Esophagus mucosa (tissue), 1 donor: ENCODE measurements at places on chromosomes 1 and 21.

DNA sequence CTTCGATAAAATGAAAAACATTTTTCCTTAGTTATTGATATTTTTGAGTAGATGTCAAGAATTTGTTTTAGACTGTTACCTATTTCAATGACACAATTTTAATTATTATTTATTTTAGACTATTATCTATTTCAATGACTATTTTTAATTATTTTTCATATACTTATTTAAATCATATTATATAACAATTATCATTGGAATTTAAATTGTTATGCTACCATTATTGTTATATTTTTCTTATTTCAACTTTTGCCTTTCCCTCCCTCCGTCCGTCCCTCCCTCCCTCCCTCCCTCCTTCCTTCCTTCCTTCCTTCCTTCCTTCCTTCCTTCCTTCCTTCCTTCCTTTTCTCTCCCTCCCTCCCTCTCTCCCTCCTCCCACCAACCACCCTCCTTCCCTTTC lies 229.3 kb downstream of the GRIK1 start:
- no peak for ATAC-seq

DNA sequence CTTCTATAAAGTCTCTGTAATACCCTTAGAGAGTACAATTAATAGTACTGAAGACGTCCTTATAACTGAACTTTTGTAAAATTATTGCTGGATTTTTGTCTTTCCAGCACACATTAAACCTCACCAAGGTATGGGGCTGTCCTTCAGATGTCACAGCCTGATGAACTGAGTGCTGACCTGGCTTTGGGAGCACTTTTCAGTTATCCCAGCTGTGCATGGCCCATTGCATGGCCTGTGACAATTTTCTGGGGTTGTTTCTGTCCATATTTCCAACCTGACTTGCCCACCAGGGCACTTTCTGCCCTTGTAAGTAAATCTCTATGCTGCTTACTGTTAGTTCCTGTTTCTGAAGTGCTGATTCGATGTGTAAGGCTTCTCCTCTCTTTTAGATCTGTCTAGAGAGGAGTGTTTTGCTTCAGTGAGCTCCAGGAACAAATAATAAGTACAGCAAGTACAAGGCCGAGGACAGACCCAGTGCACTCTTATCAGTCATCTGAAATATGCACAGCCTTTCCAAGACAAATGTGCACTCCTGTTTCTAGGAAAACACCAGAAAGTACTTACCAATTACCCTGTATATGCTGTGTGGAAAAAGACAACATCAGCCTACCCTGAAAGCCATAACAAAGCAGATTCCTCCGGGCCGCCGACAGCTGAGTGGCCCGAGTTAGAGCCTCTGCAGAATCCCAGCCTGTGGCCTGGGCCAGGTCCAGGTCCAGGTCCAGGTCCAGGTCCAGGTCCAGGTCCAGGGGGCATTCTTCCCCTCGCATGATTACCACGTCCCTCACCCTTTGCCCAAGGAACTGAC lies 121.7 kb downstream of the DHRS3 start:
- ATAC-seq, result no peak

- no peak for ATAC-seq
Measured at GRCh38 chr1:11414926-11415538, 63.9 kb upstream of the DISP3 start.

DNA sequence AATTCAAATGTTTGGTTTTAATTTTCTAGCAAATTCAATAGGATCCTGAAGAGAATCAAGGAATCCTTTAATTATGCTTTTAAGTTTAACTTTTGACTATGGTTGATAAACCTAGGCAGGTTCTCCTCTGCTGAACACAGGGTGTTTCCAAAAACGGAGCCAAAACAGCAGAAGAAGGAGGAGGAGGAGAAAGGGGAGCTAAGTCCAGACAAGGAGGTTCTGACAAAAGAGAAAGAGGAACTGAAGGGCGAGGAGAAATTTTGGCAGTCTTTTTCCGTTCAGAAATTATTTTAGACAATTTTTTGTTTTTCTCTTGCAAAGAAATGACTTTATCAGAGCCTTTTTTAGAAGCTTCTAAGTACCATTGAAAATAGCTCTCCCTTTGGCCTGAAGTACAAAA lies 33.2 kb upstream of the FNBP1L start:
- ATAC-seq, result no peak

DNA sequence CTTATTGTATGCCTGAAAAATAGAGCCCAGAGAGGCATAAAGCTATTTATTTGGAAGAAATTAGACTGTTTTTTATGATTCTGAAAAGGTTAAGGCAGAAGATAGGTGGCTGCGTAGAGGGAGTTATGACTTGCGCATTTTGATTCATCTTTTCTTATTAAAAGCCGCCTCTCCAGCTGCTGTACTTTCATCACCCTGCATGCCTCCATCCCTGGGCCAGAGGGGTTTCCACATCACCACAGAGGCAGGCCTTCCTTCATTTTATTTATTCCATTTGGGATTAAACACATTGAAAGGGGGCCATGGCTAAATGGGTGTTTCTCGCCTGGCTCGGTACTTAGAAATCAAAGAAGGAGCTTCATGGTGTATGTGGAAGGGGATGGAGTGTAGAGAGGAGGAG lies 14.6 kb upstream of the RGS8 start:
- no peak for ATAC-seq

DNA sequence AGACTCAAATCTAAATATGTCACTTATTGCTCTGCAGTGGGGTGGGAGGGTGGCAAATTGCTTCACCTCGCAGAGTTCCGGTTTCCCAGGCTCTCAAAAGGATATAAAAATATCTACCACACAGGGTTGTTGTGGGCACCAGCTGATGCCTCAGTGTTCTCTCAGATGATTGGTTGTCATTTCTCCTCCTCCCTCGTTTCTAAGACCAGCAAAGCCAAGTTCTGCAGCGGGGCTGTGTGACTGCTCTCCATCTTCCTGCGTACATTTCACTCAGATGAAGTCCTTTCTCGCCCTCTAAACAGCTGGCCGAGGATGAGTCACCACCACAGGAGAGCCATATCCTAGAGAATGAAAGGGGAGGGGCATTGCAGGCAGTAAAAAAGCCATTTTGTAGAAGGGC lies 35.0 kb upstream of the VWA5B1 start:
- no peak for ATAC-seq

DNA sequence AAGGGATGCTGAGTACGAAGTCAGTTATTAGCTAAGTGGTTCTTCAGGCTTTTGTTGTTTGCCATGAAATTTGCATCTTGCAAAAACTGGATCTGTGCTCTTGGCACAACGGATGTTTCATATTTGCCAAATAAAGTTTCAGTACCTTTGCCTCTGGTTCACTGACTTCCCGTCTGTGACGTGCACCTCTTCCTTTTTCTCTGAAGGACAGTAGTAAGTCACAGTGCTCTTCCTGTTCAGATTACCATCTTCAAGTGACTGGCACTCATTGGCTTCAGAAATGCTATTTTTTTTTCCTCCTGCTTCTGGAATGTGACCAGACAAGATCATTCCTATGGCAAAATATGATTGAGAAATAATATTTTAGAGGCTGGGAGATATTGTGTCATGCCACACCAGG lies 75.9 kb upstream of the GREM2 start:
- ATAC-seq, result no peak

DNA sequence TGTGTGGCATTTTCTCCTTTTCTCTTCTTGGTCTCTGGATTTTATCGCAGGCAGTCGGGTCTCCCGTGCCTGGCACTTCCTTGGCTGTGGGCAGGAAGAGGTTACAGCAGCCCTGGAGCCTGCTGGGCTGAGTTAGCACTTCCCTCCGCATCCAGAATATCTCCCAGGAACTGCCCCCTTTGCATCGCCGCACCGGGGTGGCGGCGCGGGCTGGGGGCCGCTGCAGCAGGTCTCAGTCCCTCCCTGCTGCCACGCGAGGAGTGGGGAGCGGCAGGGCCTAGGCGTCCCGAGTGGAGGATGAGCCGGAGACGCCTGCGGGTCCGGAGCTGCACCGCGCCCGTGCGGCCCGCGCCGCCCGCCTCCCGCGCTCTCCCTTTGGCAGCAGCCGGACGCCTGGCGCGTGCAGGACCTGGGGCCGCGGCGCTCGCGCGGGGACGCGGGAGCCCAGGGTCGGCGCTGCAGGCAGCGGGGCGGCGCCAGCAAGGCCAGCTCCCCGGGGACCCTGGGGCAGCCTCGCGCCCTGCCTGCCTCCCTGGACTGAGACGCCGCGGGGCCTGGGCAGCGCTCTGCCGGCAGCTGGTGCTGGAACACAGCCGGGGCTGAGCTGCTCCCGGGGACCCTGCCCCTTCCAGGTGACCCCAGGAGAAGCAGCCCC lies 192.8 kb downstream of the PRDM2 start:
- ATAC-seq, result no peak

DNA sequence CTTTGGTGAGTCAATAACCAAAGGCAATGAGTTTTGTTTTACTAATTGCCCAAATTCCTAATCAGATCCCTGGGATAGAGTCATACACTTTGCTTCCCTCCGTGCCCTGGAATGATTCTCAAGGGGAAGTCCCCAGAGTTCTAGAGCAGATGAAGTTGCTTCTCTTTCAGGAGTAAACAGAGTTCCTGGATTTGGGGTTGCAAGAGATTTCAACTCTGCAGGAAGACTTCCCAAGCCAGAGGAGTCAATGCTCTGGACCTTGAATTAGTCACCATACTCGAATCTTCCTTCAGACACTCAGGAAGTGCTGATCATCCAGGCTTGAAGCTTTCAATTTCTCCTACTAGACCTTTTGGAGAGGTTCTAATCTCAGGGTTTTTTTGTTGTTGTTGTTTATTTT lies 39.6 kb downstream of the FCER1A start:
- no peak for ATAC-seq

DNA sequence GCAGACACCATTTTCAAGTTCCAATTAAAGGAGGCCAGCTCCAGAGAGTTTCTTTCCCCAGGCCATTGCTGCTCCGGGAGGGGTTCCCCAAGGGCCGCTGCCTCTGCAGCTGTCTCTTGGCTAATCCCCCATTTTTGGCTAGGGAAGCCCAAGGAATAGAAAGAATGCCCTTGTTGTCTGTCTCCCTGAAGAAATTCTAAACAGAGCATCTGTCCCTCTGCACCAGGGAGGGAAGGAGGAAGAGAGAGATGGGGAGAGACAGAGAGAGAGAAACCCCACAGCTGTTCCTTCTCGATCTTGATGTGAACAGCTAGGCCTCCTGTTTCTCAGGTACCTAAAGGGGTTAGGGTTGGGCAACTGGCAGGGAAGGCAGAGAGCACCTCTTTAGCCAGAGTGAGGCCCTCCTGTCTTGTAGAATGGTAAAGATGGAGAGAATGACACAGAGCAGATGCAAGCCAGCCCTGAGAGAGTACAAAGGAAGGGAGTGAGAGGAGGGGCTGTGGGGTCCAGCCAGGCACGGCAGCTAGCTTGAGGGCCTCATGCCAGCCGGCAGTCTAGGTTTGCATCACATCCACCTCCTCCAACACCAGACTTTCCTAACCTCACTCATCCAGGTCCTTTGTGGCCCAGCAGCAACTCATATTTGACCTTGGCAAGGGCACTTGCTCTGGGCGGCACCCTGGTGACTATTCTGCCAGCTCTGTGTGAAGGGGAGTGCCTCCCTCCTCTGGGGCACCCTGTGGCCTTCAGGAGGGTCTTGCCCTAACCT lies 13.1 kb downstream of the OPTC start:
- ATAC-seq, result no peak

- peak; percentile 64 for ATAC-seq
Measured at GRCh38 chr1:152461544-152461943, 47.5 kb upstream of the CRNN start.

GRCh38 chr1:17274186-17275170 lies 25.6 kb downstream of the PADI3 start:
- peak; percentile 27 for ATAC-seq

DNA sequence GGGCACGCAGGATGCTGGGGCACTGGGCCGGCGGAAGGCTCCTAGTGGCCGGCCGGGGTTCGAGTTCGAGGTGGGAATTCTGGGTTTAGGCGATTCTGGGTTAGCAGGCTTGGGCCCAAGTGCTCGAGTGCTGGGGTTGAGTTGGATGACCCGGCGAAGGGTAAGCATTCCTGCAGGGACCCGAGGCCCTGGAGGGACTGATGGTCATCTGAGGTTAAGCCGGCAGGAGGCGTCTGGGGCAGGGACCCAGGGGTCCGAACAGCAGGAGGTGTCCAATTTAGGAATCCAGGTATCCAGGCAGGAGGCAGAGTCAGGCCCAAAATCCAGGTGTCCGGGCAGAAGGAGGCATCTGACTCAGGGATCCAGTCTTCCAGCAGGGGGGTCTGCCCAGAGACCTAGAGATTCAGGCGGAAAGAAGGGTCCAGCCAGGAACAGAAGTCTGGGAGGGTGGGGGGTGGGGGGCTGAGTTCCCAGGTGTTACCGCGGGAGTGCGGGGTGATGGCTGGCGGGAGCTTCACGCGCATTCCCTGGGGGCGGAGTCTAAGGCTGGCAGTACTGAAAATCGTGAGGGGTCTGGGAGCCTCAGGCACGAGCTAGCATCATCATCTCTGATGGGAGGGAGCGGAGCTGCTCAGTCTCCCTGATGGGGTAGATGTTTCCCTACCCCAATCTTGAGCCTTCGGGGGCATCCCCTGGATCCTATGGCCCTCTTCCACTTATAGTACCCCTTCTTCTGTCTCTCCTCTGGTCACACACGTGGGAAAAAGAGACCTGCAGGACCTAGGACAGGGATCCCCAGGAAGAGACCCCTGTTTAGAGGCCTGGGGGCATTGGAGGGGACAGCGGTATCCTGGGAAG lies 585 bp downstream of the GPR3 start:
- ATAC-seq, result no peak

DNA sequence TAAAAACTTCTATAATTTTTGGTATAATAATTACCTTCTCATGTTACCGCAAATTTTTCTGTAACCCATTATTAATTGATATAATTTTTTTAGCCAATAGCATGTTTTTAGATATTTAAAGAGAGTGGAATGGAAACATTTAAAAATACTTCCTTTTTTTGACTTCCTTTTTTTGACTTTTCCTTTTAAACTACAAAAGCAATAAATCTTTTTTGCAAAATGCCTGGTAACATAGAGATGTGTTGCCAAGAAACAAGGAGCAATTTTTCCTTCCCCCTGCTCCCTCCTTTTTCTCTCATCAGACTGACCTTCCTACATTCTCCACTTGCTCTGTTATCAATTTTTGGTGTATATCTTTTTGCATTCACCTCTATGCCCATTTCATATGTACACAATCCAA lies 666.2 kb downstream of the ADGRL2 start:
- ATAC-seq, result no peak

DNA sequence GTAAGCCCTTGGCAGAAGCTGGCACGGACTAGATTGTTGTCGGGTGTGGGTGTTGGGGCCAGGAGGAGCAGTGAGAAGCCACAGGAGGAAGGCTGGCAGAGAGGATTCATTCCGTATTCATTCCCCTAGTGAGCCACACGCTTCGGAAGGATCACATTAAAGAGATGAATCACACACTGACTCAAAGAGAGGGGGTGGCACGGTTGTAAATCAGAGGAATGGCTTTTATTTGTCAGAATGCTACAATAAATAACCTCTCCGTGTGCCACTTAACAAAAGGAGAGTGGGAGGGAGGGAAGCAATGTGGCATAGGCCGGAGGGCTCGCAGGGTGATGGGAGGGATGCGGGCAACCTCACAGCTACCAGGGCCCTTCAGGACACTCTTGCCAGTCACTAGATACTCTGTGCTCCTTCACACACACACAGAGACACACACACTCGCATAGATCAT lies 135.5 kb downstream of the HIVEP3 start:
- peak; percentile 87 for ATAC-seq
